ENCODE measurements at places on chromosomes 4 and X.
A peak's percentile ranks its signal among the peaks of the same experiment; 100 is the strongest.

DNA sequence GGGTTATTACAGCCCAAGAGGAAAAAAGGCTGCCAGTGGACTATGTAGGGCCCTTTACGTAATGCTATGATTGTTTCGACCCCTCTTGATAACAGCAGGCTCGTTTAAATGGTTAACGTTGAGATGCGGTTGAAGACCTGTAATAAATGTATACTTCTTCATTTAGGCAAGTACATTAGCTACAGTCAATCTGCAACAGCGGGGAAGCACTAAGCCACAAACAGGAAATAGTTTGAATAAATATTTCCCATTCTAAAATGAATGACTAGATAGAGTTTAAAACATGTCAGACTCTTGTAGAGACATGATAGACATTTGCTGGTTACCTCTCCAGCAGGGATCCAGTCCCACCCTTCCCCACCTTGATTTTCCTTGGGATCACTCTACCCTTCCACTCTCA is 38.1 kb upstream of the STIM2 start:
- DNase-seq: no peak

DNA sequence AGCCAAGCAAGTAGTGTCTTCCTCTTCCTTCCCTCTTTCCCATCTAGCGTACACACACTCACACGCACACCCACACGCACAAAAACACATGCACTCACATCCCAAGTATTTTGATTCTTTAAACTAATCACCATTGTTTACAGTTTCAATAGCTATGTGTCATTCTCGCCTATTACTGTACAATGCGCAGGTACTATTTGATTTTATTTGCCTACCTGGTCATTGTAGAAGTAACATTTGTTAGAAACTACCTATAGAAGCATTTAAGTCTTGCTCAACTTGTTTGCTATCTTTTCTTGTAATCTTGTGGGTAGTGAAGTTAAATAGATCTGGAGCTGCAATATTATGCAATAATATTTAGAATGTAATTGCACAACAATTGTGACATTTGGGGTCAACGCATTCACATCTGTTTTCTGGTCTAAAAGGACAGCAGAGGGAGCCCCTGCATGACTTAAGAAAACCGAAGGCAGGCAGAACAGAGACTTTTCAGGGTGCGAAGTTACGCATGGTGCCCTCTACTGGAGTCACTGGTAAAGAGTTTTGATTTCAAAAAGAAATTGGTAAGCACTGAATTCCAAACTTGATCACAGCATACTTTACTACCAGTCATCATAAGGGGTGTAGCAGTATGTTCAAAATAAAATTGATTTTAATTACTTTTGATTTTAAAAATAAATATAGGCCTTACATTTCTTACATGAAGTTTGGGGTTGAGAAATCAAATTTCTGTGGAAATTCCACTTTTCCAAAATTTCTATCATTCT is 503.3 kb upstream of the FAM241A start:
- peak; percentile 63 for DNase-seq

DNA sequence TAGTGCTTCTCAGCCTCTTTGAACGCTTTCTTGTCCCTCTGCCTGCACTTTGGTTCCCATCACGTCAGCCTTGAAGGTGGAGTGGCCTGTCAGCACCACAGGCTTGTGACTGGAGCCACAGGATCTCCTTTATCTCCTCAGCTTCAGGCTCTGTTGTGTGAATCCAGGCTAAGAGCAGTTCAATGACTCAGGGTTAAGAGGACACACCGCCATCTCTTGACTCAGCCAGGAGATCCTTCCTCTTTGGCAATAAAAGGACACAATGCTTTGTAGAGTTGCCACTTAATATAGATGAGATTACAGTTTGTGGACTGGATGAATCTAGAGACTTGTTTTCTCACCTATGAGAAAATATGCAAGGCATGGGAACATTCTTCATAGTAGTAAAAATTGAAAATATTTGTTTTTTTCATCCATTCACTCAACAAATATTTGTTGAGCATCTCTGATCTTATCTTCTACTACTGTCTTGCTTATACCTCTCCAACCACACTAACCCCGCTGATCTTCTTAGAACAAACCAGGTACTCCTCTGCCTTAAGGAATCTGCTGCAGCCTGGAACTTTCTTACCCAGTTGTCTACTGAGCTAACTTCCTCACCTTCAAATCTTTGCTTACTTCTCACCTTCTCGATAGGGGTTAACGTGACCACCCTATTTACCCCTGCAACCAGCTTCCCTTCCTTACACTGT is 62.3 kb downstream of the UCHL1 start:
- no peak for DNase-seq

- no peak for DNase-seq
Measured at GRCh38 chr4:165425629-165426028, 46.8 kb downstream of the CPE start.

GRCh38 chrX:40207626-40208025 is 109.9 kb upstream of the BCOR start:
- no peak for DNase-seq

- no peak for DNase-seq
Measured at GRCh38 chr4:15027921-15028435, 25.7 kb downstream of the CPEB2 start.

DNA sequence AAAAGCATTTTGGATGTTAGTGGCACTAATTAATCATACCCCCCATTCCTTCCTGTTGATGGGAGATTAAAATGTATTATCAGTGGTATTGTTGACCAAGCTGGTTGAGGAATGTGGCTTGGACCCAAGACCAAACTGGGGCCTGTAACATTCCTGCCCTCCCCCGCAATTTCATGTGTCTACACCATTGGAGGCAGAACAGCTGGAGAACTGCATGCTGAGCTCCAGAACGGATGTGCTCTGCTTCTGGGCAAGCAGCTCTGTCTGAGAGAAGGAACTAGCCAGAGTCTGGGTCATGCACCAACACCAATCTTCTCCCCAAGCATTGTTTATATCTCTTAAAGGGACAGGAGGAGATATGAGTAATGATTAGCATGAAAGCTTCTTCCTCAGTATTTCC is 185.5 kb downstream of the CEP135 start:
- DNase-seq: no peak

- no peak for DNase-seq
Measured at GRCh38 chr4:88757067-88757466, 59.4 kb upstream of the NAP1L5 start.

GRCh38 chr4:85482010-85482738 is 7.2 kb downstream of the ARHGAP24 start:
- no peak for DNase-seq

GRCh38 chr4:26524011-26524410 is 33.7 kb upstream of the CCKAR start:
- no peak for DNase-seq

- DNase-seq: no peak
Measured at GRCh38 chr4:102787096-102787881, 26.5 kb upstream of the MANBA start.

GRCh38 chr4:48343551-48343950 is 2.2 kb downstream of the SLAIN2 start:
- DNase-seq: no peak

- no peak for DNase-seq
Measured at GRCh38 chrX:71378732-71379131, 12.6 kb downstream of the TAF1 start.

DNA sequence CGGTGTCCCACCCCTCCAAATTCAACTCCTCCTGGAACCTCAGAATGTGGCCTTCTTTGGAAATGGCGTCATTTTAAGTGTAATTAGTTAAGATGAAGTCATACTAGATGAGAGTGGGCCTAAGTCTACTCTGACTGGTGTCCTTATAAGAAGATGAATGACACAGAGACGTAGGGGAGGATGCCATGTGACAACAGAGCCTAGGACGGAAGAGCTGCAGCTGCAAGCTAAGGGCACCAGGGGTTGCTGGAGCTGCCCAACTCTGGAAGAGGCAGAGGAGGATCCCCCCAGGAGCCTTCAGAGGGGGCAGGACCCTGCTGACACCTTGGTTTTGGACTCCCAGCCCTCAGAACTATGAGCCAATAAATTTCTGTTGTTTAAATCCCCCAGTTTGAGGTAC is 115.1 kb downstream of the STK32B start:
- DNase-seq: no peak

DNA sequence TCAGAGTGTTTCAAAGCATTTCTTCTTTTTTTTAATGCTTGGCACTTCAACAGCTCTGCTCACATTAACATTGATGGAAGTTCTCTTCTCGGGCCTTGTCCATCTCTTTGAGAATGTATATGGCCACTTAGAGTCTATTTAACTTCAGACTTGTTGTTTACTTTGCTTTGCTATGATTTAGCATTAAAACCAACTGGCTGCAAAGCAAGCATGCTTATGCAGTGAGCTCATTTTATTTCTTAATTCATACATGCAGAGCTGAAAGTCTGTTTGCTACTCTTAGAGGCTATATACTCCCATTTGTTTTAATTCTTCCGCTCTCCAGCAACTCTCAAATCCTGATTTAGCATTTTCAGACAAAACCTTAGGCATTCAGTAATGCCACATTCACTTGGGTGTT is 107.6 kb upstream of the PACRGL start:
- DNase-seq: no peak

DNA sequence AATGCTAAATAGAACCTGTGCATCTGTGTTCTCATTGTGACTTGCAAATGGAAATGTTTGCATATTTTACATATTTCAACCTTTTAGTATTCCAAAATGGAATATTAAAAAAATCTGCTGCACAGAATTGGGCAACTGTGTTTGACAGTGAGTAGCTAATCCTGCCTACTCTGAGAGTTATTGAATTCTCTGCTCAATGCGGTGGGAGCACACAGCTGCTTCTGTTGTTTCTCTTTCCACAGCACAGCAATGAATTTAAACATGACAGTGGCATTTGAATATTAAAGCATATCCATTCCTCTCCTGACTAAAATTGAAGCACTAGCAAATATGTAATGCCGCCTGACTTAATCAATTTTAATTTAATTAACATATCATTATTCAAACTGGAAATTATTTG is 366.6 kb downstream of the GASK1B start:
- DNase-seq: no peak

DNA sequence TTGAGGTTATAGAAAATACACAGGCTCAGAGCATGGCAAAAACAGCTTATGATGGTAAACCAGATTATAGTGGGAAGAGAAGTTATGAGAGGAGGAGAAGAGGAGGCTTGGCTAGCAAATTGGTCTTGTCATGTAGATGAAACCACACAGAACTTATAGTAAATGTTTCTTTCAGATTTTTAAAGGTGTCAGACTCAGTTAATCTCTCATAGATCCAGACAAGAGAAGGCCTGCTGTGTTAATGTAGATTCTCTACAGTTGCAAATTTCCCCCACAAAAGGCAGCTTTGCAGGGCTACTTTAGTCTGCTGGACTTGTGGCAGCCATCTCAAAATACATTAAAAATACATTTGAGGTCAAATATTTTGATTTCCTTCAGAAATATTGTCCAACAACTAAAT is 1731.7 kb downstream of the ARAP2 start:
- DNase-seq: no peak

DNA sequence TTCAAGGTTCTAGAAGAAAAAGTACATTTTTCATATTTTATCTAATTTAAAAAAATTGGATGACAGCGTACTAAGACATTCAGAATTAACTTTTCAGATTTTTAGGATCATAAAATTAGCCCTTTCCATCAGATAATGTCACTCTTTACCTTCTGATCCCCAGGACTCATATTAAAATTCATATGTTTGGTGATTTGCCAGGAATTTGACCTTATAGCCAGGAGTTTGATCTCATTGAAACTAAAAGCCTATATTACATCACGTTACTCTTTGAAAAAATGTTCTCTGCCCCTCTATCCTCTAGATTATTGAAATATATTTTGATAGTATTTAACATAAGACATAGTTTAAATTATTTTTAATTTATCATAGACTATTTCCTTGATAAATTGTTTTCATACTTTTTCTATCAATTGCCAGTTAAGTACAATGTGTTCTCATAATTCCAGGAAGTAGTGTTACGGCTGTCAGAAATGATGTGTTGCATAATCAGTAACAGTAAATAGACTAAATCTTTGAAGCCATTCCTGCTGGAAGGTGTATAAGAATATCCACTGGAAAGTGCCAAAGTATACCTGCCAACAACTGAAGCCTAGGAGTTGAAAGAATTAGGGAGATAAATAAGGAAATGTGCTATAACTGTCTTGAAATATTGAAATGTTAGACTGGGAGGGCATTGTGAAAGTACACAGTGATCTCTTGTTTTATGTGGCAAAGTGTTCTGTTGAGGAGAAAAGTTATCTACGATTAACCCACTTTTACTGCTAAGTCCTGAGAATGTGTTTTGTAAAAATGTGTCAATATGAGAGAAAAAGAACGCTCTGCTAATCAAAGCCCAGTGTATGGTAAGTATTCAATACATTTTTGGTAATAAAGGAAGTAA is 32.9 kb upstream of the PDGFC start:
- no peak for DNase-seq

- DNase-seq: no peak
Measured at GRCh38 chr4:183554346-183554686, 49.5 kb downstream of the ING2 start.

DNA sequence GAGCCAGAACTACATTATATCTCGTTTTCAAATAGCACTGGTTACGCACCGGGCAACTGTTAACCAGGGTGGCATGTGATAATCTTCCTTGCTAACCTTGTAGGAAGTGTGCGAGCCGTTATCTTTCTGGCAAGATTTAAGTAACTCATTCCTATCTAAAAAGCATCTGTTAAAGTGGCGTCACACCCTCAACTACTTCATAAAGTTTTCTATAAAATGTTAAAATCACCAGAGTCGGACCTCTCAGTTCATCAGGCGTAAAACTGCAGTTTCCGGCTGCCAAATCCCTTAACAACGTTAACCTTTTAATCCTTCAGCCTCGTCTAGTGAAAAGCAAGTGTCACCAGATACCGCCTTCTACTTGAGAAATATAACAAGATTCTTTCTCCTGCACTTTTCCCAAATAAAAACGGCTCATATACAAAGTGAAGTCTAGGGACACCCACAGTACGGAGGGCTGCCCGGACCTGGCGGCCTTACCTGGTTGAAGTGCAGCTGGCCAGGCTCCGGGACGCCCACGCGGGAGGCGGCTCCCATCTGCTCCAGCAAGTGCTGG is 1.2 kb downstream of the SLC39A8 start:
- no peak for DNase-seq

DNA sequence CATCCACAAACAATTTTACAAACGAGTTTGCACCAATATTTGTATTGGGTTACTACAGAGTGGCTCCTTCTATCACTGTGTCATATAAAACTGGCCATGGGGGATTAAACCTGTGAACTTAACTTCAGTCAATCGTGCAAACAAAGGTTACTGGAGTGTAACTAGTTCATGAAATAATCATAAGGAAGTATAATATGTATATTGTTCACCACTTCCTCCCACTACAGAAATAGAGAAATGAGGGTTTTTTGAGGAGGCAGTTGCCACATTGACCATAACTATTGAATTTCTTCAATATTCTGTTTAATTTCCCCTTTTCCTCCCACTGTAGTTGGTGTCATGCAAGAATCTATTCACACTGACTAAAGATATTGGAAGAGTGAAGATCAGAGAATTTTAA is at the start of gene GPR82:
TSS of gene GPR82 (plus strand) at position 356 of the 400 bp plus-strand sequence. CDS start 2,846 bp downstream, outside the sequence.
- no peak for DNase-seq
